ENCODE measurements at places on chromosomes 11 and 22.
A peak's percentile ranks its signal among the peaks of the same experiment; 100 is the strongest.

DNA sequence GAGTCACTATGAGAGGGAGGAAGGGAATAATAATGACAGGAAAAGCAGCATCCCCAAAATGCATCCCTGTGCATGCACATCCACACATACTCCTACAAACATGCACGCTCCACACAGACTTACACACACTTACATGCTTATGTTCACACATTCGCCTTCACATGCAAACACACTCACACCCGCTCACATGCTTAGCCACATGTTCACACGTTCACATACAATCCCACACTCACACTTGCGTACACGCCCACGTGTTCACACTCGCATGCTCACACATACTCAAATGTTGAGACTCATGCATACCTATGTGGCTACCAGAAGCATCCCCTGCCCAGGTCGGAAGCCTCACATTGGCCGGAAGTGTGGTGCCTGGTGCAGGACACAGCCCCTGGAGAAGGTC lies 372.1 kb downstream of the MN1 start:
- no peak for DNase-seq

DNA sequence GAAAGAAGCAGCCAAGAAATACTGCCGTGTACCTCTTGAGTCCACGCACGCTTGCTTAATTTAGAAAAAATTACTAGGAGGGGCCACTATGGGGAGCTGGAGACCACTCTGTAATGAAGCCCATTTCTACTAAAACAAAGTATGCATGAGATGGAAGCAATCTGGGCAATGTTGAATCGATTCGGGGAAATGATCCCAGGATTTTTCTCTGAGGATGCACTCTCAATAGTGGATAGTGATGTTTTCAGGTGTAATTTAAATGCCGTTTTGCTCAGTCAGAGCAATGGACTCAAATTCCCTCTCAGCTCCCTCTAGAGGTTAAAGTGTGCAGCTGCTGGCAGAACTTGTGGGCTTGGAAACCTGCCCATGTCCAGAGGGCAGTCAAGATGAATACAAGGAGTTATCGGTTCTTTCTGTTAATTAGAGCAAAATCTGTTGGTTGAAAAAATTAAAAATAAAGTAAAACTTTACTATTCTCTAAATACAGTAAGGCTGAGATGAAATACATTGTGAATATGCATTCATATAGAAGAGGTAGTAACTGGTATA lies 64.1 kb downstream of the ME3 start:
- DNase-seq, result peak; percentile 56

DNA sequence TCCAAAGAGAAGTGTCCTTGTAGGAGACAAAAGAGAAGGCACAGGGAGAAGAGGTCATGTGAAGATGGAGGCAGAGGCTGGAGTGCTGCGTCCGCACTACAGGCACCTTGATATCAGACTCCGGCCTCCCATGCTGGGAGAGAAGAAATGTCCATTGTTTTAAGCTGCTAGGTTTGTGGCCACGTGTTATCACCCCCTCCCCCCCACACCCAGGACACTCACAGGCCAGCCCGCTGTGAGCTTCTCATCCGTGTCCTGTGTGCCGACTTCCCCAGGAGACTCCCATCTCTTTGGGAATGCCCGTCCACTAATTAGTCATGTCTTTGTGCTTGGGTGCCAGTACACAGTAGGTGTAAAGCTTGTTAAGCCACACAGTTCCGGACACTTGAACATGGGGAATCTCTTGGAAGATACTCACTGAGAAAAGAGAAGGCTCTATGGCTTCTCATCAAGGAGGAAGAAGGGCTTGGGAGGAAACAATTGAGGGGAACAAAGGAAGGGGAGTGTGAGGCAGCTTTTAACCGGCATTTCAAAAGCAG lies 1234.7 kb downstream of the TBC1D22A start:
- DNase-seq, result no peak

DNA sequence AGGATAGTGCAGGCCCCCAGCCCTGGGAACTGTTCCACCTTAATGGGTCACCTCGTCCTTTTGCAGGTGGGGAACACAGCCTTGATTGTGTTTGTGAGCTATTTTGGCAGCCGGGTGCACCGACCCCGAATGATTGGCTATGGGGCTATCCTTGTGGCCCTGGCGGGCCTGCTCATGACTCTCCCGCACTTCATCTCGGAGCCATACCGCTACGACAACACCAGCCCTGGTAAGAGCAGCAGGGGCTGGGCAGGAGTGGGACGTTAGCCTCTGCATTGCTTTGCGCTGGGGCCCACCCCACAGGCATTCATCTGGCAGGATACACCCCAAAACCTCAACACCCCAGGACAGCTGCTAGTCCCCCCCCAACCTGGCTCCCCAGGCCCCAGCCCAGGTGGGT lies 14.8 kb downstream of the SLCO2B1 start:
- no peak for DNase-seq

DNA sequence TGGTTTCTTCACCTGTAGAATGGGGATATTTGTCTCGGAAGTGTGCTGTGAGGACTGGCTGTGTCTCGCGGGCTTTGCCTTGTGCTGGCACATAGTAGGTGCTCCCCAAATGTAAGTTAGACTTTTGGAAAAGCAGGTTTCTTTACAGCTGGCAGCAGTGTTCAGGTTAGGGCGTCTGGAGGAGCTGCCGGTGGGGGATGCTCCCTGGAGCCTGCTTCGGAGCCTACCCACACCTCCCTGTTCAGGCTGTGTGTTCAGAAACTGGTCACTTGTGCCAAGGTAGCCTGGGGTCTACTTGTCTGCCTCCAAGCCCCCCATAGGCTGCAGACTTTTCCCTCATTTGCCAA lies 60.0 kb downstream of the OTOG start:
- DNase-seq, result no peak

GRCh38 chr11:9302448-9302847 lies 11.9 kb downstream of the TMEM41B start:
- no peak for DNase-seq

DNA sequence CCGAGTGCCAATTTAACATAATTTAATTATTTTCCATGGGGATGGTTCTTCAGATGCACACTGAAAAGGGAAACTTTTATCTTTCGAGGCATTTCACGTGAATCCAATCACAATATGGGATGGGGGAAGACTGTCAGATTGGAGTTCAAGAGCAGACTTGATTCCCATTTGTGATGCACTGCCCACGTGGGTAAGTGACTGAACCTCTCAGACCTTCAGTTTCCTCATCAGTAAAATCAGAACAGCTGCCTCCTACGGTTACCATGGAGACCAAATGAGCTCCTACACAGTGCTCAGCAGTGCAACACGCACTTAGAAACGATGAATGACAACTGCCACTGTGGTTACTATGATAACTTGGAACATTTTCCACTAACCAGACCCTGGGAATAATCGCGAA lies 21.7 kb downstream of the KIAA0930 start:
- DNase-seq, result no peak

DNA sequence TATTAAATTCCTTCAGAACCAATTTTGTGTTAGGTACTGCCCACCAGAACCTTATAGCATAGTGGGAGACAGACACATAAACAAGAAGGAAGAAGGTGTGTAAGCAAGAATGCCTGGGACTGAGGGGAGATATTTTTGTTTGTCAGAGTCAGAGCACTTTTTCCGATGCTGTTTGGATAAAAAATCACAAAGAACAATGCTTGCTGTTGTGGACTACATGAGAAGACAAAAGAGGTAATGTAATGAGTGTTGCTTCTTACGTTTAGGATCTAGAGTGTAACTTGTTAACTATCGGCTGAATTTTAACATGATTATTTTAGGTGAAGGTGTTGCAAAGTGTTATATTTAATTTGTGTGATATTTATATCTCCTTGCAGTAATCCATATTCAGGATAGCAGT lies 84.9 kb downstream of the ATM start:
- DNase-seq, result no peak

- DNase-seq, result no peak
These were observed 196.9 kb downstream of the CSNK2A3 start for GRCh38 chr11:11155962-11156815.

DNA sequence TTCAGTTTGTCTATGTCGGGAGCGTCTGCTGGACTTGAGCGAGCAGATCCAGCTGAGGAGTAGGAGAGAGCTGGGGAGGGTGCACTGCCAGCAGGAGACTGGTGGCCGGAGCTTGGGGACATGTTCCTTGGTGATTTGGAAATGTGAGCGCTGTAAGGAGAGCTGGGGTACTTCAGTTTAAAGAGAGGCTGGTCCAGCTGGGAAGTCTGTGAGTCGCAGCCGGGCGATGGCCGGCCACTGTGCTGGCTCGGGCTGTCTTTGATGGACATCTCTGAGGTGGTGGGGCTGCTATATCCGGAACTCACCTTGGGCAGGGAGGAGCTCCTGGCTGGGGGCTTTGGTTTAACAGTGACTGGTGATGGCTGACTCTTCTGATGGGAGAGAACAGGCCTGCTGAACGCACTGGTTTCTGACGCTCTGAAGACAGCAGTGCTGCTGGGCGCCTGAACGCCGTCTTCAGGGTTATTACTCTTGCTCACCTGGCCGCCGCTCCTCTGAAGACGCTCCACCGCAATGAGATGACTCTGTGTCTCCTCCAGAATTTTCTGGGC lies 63.6 kb upstream of the PITPNB start:
- DNase-seq, result no peak

DNA sequence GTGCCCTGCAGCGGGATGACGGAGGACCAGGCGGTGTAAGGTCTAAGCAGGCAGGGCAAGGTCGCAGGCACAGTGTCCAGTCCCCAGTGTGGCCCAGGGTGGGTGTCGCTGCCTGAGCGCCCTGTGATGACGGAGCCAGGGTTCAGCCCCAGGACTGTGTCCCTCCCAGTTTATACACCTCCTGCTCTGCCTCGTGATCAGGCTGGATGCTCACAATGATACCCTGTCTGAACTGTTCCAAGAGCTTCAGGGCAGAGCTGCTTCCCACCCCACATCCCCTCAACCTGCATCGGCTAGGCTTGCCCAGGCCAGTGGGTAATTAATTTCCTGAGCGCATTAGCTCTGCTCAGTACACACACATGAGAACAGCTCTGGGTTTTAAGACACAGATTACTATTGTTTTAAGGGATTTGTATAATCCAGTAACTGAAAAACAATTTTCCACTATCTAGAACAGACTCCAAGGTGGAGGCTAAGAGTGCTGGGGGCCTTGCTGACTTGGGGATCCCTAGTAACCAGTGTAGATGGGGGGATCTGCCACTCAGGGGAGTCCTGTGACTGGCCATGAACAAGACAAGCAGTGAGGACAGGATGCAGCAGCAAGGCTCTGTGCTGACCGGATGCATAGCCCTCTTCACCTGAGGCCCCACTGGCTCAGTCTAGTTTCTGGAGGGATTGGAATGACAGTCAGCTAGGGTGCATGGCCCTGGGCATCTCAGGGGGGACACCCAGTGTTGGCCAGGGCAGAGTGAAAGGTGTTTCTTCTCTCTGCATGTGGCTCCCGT lies 34.1 kb downstream of the GNAZ start:
- DNase-seq, result no peak

DNA sequence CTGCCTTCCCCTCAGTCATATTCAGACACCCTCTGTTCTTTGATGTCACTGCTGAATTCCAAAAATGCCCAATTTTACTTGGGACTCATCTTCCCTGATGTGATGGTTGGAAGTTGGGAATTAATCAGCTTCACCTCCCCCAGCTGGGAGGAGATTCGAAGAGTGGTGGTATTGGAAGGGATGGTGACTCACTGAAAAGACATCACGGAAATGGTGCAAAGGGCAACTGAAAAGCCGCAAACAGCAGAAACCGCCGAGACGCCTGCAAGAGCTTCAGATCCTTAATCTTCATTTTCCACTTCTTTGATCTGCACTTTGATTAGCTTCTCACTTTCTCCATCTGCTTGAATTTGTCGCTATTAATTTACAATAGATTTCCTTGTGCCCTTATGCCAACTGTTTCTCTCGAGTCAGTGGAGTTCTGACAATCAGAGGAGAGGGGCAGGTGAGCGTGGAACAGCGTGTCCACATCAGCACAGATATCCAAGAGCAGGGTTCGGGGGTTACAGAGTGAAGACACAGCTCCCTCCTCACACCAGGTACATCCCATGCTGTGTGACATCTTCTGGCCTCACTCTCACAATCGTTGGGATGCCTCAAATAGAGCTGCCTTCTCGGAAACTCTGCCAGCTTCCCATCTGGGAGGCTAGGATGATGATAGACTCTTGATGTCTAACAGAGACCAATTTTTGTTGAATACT lies 325.4 kb downstream of the BRD1 start:
- no peak for DNase-seq

- no peak for DNase-seq
These were observed 1071.2 kb downstream of the BRD1 start for GRCh38 chr22:48756146-48757111.

- DNase-seq, result no peak
These were observed 6.4 kb downstream of the TMEM126B start for GRCh38 chr11:85634747-85635146.

GRCh38 chr11:62592989-62593421 lies 1.7 kb upstream of the TUT1 start:
- DNase-seq, result no peak

- DNase-seq, result no peak
These were observed 536.5 kb downstream of the BRD1 start for GRCh38 chr22:49291169-49291568.

DNA sequence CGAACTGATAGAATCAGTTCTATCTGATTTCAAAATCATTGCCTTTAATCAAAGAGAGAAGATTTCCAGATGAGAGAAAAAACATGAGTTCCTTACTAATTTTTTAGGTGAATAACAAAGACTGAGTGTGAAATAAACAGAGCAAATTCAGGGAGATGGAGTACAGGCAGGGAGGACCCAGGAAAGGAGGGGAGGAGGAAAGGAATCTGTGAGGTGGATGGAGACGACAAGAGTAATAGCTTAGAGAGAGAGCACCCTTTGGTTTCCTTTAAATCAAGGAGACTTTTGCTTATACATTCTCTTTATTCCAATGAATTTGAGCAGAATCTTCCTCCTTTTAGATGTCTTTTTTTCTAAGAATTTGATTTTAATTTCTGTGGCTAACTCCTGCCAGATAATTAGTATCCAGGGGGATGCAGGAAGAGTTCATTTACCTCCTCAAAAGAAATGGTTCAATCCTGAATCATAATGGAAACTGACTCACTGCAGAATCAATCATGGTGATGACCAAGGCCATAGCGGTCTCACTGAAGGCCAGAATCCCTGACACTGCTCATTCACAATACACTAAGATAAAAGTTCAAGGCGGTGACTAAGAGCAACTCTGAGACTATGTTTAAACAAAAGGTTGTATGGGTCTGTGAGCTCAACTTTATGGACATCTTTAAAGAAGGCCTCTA lies 234.0 kb upstream of the ZC3H12C start:
- DNase-seq, result no peak

- no peak for DNase-seq
These were observed 160.1 kb downstream of the GUCY1A2 start for GRCh38 chr11:106858200-106858599.

GRCh38 chr11:34836958-34837856 lies 79.0 kb downstream of the APIP start:
- no peak for DNase-seq
